Myocyte (in vitro differentiated cells): ENCODE measurements at places on chromosomes 16 and 17.

DNA sequence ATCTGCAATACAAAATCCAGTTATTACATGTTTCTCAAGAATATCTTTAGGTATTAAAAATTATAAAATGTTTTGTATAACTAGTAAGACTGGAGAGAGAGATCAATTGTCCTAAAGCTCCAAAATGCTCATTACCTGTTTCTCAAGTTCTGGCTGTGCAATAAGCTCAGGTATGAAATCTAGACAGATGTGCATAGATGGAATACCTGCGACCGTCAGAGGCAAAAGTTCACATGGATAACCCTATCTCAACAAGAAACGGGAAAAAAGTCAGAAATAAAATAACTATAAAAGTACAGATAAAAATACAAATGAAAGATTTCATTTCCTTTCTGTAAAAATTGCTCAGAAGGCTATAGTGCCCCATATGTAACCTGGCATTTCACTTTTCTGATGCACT, 5.8 kb upstream of the BRIP1 start:
- DNase-seq: no peak

- DNase-seq: peak; percentile 93
These were observed 160.1 kb upstream of the IRX3 start for GRCh38 chr16:54446639-54447038.

DNA sequence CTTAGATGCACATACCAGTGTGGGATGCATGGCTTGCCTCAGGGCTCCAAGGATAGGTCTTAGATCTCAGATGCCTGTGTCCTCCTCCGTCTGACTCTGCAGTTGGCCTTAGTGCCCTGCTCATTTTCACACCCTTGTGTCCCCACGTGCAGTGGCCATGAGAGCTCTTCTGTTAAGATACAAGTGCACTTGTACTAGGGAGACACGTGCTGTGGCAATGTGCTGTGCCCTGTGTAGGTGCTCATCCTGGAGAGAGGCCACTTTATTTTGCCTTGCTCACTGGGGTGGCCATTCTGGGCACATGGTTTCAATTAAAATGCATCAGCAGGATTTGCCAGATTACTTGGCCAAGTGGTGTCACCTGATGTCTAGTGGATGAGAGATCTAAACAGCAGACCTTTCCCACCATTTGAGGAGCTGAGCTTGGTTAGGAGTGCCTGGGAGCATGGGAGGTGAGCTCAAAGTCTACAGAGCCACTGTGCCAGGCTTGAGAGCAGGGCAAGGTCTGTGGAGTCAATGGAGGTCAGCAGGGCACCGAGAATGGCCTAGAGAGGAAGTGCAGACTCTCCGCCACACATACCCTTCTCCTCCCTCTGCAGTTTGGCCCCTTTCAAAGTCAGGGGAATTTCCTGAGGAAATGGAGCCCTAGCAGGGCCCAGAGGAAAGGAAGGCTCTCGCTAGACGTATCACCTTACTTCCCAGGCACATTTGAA, 25.2 kb upstream of the SMPD3 start:
- DNase-seq: no peak

GRCh38 chr17:75872434-75873351, 5.7 kb downstream of the TRIM47 start:
- DNase-seq: peak; percentile 77

- no peak for DNase-seq
These were observed at the start of gene MYADML2 for GRCh38 chr17:81947189-81947588. Gene MYADML2 (minus strand): TSS chr17:81947233. CDS start chr17:81941741, 5,492 bp downstream.

DNA sequence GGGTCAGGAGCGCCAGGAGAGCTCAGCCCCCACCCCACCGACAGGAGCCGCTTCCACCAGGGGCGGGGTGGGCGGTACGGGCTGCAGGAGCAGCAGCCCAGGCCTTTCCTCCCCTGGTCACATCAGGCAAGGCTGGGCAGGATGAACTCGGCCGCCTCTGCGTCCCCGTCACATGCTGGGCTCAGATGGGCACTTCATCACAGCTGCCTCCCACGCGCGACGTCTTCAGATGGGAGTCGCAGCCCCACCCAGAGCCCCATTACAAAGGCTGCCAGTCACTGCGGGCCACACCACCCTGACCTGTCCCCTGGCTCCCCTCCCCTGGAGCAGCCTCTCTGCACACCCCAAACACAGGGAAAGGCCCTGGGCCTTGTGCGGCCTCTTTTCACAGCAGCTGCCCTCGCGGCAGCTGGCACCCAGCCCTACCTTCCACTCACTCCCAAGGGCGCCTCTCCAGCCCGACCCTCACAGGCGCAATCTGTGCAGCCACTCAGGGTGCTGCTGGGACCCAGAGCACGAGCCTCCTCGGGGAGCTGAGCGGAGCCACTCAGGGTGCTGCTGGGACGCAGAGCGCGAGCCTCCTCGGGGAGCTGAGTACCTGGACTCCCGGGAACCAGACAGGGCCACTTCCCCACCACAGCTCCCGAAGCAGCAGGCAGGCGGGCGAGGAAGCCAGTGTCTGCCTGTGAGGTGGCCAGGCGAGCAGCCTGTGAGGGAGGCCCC, 4.7 kb downstream of the ZNF598 start:
- DNase-seq: peak; percentile 66

GRCh38 chr16:56738221-56738620, 8.3 kb downstream of the NUP93 start:
- no peak for DNase-seq

- no peak for DNase-seq
These were observed 434.4 kb upstream of the ZFHX3 start for GRCh38 chr16:73482310-73482709.

GRCh38 chr16:46922239-46922638, 38.1 kb downstream of the GPT2 start:
- no peak for DNase-seq

DNA sequence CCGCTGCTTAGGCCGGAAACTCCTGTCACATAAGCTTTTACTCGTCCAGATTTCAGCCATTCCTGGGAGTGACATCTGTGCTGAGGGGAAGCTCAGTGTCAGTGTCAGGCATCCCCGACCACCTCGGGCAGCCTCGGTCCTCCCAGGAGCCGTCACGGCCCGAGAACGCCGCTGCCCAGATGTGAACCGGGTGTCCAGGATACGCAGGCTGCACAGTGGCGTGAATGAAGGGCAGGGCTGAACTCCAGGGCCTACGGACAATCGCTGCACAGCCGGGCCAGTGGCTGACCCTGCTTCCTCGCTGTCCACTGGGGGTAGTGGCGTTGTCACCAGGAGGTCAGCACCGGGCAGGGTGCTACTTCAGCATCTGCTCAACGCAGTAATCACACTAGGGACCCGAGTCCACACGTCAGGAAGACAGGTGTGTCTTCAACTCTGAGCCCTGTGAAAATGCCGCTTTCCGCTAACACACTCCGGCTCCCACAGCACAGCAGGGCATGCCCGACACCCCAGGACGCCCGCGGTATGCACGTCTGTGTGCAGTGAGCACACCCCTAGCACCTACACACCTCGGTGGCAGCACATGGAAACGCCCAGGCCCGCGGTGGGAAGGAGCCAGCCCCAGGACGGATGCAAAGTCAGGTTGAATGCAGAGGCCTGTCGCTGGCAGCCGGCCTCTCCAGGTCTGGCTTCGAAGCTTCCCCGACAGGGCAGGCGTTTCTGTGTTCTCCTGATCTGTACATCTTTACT, 3.1 kb downstream of the LMF1 start:
- no peak for DNase-seq

DNA sequence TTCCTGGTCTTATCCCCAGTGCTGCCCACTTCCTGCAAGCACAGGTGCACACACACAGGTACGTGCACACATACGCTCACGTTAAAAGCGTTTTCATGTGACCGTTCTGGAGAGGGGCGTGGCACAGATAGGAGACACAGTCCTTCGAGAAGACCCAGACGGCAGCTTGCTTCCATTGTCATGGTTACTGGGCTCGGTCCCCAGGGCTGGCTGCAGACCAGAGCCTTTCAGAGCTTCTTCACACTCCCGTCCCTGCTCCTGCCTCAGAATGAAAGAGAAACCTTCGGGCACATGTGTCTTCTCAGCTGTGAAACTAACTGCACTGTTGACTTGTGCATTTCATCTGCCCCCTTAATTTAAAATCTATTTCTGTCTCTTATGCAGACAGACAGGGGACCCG, 154.2 kb downstream of the PITPNC1 start:
- no peak for DNase-seq

DNA sequence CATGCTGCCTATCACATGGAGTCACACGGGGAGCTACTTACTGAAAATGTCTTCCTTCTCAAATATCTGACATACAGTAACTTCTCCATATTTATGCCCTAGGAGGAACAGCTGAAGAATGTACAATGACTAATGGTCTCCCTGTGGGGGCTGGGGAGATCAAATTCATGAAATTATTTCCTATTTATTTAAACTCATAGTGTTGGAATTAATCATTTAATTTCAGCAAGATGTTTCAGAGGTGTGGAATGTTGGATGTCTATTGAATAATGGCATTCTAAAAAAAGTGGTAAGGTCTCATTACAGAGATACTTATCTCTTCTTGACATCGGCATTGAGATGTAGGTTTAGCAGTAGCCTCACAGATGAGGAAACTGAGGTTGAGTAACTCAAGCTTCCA, 214.3 kb upstream of the CDH11 start:
- peak; percentile 28 for DNase-seq

GRCh38 chr17:9897372-9897968, 7.6 kb downstream of the RCVRN start:
- DNase-seq: no peak

DNA sequence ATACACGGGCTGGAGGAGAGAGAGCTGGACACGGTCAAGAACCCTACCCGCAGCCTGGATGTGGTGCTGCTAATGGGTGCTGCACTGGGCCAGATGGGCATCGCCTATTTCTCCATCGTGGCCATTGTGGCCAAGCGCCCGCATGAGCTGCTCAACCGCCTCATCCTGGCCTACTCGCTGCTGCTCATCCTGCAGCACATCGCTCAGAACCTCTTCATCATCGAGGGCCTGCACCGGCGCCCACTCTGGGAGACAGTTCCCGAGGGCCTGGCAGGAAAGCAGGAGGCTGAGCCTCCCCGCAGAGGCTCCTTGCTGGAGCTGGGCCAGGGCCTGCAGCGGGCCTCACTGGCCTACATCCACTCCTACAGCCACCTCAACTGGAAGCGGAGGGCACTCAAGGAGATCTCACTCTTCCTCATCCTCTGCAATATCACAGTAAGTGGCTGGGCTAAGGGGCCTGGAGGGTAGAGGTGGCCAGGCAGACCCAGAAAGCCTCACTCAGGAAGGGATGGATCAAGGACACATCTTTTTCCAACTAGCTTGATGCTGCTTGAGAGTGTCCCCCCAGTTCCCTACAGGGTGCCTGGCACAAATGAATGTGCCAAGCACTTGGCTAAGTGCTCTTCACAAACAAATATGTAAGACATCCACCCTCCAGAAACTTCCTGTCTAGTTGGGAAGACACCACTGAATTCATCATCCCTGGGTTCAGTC, 11.5 kb downstream of the OTOP3 start:
- no peak for DNase-seq

DNA sequence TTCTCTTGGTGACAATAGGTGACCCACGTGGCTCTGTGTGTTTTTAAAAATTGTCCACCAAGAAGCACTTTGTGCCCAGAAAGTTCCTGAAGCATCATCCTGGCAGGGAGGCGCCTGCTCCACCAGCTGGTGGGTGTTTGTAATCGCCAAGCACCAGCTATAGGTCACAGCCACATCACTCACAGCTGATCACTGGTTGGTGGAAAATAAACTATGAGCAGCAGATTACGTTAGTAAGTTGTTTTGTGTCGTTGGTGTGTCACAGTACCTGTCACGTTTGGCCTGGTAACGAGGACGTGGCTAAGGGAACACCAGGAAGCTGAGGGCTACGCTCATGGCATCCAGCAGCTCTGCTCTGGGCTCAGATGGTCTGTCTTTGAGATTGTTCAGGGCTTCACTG, 10.1 kb downstream of the MRM3 start:
- no peak for DNase-seq

DNA sequence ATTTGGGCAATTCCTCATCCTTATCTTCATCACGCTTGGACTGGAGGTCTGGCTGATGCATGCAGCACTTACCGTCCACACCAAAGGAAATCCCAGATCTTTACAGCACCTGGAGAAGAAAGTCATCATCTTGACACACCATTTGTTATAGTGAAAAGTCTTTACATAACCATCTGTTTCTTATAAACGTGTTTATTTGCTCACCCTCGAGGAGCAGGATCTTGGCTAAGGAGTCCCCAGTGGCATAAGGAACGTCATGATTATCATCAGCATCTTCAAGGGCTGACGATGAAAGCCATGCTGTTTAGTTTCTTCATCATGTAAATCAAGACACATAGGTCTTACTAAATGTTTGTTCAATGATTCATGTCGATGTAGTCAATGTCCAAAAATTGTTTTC, 248.8 kb upstream of the ELAC2 start:
- DNase-seq: no peak

DNA sequence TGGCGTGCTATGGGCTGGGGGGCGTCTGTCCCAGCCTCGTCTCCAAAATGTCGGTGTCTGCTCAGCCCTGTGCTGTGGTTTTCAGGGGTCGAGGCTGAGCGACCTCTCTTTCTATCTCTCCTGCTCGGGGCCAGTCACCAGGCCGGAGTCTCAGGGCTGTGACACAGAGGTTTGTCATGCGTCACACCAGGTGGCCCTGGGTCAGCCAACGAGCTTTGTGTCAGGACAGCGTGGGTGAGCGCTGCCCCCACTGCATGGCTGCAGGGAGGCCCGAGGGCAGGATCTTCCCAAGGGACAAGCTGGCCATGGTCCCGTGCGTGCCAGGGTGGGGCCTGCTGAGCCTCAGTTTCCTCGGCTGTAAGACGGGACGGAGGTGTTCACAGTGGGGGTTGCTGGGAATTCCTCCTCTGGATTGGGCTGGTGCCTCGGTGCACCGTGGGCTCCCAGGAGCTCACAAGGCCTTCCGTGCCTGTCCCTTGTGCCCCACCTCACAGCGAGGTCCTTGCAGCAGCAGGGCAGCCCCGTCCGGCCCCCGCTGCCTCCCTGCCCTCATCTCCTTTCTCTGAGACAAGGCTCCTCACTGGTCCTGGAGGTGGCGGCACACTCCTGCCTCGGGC, 50.5 kb downstream of the CBFA2T3 start:
- DNase-seq: peak; percentile 79
